AG04449 (cell line): ENCODE measurements at places on chromosomes 7 and 10.

- DNase-seq = no peak
Observed at GRCh38 chr10:77233466-77233865, 404.1 kb downstream of the KCNMA1 start.

- DNase-seq = no peak
Observed at GRCh38 chr7:73828972-73829371, 1.8 kb upstream of the CLDN4 start.

GRCh38 chr7:156537006-156537405 is 103.6 kb upstream of the RNF32 start:
- DNase-seq = no peak

DNA sequence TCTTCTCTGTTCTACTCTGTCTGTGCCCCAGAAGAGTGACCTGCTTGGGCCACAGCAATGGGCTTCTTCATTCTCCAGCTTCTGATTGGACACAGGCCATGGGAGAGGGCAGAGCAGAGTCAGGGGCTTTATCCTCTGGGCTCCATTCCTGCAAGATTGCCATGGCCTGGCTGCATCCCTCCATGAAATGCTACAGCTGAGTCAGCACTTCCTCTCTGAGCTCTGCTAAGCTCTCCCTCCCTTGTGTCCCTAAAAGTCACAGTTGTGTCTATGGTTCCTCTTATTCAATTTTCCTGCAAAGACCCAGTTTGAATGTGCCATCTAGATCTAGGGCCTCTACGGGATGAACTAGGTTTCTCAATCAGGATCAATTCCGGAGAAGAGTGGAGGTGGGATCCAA is 903.8 kb downstream of the TYW1 start:
- DNase-seq = no peak

DNA sequence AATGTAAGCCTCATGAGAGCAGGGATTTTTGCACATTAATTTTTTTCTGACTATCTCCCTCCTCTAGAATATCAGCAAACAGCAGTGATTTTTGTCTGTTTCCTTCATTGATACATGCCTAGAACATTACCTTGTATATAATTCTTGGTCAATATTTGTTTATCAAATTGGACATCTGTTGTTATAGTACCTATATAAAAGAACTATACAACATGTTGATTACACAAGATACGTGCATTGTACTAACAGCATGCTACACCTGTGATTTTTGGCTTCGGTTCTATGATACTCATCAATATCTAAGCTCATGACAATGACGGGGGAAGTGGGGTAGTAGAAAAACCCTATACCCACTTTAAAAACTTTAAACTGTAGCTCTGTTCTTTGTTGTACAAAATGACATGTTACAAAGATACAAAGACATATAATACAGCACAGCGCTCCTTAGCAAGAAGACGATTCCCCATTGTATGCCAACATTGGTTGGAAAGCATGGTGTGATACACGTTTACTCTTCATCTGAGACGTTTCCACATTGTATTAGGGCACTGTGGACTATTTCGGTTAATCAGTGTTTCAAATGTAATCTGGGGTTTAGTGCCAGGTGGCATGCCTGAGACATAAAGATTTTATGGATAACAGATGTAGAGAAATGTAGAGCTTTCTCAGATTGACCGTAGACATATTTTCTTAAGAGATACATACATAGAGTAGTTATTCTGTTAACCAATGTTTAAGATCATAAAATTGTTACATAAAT is 70.5 kb upstream of the FOXP2 start:
- DNase-seq = no peak

DNA sequence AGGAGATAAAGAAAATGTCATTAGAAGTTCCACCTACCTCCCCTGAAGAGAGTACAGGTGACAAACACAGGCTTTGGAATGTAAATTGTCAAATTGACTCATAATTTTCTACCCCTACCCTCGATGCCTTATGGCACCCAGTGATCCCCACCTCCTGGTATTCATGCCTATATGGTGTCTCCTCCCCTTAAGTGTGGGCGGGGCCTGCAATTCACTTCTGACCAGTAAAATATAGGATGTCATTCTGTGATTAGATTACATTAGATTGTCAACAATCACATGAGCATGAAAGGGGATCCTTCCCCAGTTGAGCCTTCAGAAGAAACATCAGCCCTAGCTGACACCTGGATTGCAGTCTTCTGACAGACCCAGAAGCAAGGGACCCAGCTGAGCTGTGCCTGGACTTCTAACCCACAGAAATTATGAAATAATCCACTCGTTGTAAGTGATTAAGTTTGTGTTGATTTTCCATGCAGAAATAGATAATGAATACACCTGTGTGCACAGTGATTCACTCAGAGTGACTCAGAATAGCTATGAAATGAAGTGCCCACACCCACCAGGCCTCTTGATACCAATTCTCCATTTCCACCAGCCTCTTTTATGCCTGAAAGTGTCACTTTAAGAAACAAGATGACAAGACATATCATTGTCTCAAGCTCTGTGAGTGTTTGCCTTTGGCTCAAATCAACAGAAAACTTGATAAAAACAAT is 8.5 kb upstream of the SLC39A12 start:
- DNase-seq = no peak

- no peak for DNase-seq
Observed at GRCh38 chr7:66055321-66055956, 20.2 kb upstream of the ASL start.

DNA sequence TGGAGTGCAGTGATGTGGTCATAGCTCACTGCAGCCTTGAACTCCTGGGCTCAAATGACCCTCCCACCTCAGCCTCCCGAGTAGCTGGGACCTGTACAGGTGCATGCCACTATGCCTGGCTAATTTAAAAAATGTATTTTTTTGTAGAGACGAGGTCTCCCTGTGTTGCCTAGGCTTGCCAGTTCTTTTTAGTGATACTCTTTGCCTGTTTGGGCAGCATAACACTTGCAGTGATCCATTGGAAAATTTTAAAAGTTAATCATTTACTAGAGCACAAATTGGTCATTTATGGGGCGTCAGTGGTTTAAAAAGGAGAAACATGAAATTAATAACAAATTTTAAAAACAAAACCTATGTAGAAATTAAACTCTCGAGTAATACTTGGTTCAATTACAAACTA is 78.3 kb downstream of the DYNC2I1 start:
- DNase-seq = no peak

GRCh38 chr10:101848894-101849351 is 5.3 kb upstream of the KCNIP2 start:
- DNase-seq = no peak

- DNase-seq = no peak
Observed at GRCh38 chr10:86348321-86349210, 18.0 kb downstream of the GRID1 start.

- no peak for DNase-seq
Observed at GRCh38 chr10:9024210-9024609, 969.7 kb downstream of the GATA3 start.

GRCh38 chr7:2621061-2621828 is 10.5 kb upstream of the TTYH3 start:
- DNase-seq = no peak

DNA sequence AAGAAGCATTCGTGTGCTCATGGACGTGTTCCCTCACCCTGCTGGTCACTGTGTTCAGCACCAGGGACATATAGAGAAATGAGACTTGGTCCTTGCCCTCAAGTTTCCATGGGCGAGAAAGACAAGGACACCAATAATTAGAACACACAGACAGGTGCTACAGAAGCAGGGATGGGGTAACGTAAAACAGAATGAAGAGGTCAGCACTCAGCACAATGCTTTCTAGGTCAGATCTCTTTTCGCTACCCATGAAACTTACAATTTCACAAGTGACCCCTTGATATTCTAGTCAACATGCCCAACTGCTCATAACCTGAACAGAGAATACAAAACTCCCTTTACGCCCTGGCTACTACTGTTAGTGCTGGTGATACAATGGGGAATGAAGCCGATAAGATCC is 6.0 kb upstream of the ANK3 start:
- no peak for DNase-seq

- no peak for DNase-seq
Observed at GRCh38 chr7:136353287-136353686, 376.1 kb upstream of the MTPN start.

DNA sequence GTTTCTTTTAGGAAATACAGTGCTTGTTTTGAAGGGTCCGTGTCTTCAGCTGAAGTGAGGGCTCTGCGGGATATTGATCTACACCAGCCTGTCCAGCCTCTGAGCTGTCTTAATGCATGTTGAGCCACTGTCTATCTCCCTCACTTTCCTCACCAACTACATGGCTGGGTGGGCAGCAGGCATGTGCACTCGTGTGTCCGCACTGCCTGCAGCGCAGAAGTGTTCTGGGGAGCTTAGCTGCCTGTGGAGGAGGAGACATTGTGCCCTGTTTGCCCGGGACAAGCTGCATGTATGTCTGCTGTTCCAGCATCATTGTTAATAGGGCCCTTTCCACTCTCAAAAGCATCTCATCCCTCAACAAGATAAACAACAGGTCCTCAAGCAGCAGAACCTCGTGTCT is 133.1 kb upstream of the EEPD1 start:
- no peak for DNase-seq

DNA sequence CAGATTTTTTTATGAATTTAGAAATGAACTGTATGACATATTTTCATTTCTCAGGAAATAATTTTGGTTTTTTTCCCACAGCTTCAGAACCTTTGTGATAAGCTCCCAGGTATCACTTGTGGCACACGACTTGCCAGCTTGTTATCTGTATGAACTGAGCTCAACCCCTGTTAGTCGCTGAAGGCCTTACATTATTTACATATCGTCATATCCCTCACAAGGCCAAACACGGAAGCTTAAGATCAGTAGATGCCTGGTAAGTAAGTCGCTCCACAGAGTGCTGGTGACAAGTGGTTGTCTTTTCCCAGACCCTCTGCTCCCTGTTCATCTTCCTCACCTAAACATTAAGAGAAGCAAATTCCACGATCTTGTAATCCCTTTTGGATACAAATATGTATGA is 55.2 kb downstream of the RAPGEF5 start:
- no peak for DNase-seq

DNA sequence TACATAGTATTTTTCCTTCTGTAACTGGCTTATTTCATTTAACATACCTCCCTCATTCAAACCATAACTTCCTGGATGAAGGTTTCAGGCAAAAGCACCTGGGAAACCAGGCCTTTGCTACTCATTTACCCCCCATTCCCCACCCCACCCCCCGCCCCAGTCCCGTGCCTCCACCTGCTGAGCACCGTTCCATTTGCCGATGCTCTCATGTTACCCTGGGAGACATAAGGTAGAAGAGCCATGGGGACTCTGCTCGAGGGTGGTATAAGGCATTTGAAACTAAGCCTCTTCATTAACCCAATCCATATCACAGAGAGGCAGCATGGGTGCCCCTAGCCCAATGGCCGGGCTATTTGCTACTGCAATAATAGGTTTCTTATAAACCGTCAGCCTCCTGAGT is 22.2 kb upstream of the MCM10 start:
- DNase-seq = no peak

- DNase-seq = no peak
Observed at GRCh38 chr10:105187243-105187642, 546.2 kb downstream of the SORCS3 start.

DNA sequence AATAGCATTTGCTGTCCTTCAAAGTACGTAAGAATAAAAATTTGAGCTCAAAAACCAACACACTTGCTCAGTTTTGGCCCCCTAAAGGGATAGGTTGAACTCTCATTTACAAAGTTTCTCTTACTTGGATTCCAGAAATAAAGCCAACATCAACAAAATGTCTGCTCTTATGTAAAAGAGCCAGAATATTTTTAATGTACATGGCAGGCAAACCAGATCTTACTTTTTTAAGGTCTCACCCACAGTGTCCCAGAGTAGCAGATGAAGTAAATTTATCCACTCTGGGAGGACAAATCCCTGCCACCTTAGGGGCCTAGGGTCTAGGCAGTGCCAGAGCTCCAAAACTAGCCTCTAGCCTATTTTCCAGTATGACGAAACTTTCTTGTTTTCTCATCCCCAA is 159.6 kb downstream of the SKAP2 start:
- no peak for DNase-seq

- no peak for DNase-seq
Observed at GRCh38 chr10:115969591-115969990, 303.4 kb downstream of the GFRA1 start.

DNA sequence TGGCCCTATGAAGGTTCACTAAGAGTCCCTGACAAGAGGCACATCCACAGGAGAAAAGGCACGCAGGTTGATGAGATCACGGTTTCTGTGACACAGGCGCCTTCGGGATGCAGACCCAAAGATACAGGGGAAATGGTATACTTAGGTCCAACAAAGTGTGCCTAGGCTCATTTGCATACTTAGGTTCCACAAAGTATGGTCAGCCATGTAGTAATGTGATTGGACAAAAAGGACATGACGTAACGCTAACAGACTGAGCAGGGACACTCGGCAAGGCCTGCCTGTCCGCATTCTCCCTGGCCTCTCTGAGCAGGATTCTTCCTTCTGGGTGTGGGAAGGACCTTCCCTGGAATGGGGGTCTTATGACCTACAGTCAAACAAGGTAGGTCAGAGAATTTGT is 190.6 kb downstream of the CELF2 start:
- DNase-seq = no peak

GRCh38 chr10:30803892-30804322 is 174.4 kb upstream of the LYZL2 start:
- no peak for DNase-seq

GRCh38 chr10:29304264-29304994 is 15.6 kb downstream of the LYZL1 start:
- DNase-seq = no peak

GRCh38 chr10:6390213-6390845 is 187.6 kb downstream of the PFKFB3 start:
- no peak for DNase-seq

DNA sequence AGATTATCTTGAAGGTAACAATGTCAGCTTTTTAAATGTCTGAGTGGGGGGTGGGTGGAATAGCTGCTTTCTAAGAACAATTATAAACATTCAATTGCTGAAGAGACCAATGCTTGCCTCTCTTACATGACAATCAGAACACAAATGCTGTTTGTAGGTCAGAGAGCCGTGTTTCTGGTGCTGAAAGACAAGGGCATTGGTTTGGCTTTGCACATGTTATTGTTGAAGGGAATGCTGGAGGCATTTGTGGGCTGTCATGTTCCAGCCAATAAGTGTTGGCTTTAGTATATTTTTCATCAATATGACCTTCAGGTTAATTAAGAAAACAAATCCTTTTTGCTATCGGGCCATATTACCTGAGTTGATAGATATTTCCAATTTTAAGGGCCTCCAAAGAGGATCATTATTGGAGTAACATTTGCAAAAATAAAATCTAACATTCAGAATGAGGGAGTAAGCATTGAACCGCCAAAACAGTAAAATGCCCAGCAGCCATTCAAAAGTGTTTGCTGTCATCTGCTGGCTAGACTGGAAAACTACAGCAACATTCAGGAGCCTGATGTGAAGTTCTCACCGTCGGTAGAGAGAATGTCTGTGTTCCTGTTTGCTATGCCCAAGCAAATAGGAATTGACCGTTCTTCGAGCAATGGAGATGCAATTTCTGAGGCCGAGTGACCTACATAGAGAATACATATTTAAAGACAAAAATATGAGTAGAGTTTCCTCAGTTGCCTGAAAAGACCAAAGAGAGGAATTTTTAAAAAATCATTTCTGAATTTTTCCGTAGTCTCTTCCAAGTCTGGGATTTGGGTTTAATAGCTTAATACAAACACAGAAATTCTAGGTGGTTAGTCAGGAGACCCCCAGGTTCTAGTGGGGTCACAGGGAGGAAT is 118.9 kb downstream of the APBB1IP start:
- no peak for DNase-seq
